Caudate nucleus (tissue), 63 donors: ENCODE measurements at places on chromosomes 4 and X.

GRCh38 chrX:136546371-136546781, 14.4 kb downstream of the VGLL1 start:
- no peak for DNase-seq

GRCh38 chr4:7155590-7156071, 36.7 kb upstream of the SORCS2 start:
- no peak for DNase-seq

GRCh38 chr4:186584912-186585311, 29.5 kb upstream of the MTNR1A start:
- DNase-seq: no peak

- DNase-seq: no peak
Measured at GRCh38 chr4:2551118-2551517, 14.7 kb downstream of the FAM193A start.

DNA sequence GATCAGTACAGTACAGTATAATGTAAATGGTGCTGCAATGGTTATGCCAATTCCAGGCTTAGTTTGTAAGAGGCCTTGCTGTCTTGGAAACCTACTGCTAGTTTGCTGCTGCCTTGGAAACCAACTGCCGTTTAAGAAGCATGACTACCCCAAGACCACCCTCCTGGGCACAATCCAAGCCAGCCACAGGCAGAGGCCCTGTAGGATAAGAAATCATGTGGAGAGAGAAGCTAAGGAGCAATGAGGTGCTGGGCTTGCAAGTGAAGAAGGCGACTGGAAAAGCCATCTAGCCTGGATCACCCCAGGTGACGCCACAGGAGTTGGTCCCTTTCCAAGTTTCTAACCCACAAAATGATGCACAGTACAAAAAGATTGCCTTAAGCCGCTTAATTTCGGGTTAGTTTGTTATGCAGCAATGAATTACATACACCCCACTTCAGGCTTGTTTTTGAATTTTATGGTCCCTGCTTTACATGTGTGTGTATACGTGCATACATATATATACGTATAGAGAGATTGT, 16.9 kb downstream of the ZFP42 start:
- DNase-seq: no peak

DNA sequence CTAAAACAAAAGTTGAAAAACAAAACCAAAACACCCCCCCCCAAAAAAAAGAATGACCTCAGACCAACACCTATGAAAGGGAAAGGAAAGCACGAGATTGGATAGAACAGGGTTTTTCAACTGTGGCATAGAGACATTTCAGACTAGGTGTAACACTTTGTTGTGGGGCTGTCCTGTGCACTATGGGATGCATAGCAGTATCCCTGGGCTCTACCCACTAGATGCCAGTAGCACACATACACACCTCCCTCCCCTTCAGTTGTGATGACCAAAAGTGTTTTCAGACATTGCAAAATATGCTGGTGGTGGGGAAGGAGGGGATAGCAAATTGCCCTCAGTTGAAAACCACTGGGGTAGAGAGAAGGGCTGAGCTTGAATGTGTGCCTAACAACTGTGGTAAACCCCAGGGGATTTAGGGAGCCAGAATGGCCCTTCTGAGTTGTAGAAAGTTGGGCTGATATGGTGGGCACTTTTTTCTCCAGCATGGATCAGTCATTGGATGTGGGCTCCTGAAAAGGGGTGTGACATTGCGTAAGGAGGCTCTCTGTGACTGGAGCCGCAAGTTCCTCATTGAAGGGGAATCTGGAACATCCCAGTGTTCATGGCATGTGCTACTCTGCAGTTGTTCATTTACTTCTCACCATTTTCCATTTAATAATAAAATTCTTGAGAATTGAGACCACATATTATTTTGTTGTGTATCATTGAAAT, 8.8 kb upstream of the GEMIN8 start:
- DNase-seq: no peak

- no peak for DNase-seq
Measured at GRCh38 chr4:169849456-169849855, 91.7 kb upstream of the HPF1 start.

GRCh38 chr4:37324546-37324945, 80.0 kb downstream of the NWD2 start:
- no peak for DNase-seq

- DNase-seq: no peak
Measured at GRCh38 chrX:118675326-118675965, 52.0 kb upstream of the IL13RA1 start.

DNA sequence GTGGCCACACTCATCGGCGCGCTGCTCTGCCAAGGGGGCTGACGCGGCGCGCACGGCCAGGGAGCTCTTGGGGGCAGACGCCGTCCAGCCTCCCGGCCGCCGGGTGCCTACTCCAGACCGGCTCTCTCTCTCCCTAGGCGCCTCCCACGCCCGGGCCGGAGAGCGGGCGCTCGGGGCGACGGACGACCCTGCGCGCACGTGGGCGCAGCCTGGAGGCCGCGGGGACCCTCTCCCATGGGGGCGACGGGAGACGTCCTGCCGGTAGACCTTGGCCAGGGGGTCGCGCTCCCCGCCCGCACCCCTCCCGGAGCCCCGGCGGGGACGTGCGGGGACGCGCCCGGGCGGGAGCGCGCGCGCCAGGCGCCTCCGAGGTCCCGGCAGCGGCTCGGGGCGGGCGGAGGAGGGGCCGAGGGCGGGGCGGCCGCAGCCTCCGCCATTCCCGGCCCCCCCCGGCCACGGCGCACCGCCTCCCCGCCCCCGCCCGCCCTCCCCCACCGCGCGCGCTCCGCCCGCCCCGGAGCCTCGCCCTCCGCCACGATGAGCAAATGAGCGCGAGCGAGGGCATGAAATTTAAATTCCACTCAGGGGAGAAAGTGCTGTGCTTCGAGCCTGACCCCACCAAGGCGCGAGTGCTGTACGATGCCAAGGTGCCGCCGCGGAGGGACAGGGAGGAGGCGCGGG, at the start of gene MSL3:
Gene MSL3, plus strand, starts transcription at position 519 of the 681 bp plus-strand sequence. Its CDS starts 27 bp downstream, at position 546.
- DNase-seq: no peak

GRCh38 chrX:15233416-15234015, 36.4 kb downstream of the ASB9 start:
- DNase-seq: no peak

- DNase-seq: no peak
Measured at GRCh38 chr4:83546786-83547185, 10.9 kb downstream of the GPAT3 start.

DNA sequence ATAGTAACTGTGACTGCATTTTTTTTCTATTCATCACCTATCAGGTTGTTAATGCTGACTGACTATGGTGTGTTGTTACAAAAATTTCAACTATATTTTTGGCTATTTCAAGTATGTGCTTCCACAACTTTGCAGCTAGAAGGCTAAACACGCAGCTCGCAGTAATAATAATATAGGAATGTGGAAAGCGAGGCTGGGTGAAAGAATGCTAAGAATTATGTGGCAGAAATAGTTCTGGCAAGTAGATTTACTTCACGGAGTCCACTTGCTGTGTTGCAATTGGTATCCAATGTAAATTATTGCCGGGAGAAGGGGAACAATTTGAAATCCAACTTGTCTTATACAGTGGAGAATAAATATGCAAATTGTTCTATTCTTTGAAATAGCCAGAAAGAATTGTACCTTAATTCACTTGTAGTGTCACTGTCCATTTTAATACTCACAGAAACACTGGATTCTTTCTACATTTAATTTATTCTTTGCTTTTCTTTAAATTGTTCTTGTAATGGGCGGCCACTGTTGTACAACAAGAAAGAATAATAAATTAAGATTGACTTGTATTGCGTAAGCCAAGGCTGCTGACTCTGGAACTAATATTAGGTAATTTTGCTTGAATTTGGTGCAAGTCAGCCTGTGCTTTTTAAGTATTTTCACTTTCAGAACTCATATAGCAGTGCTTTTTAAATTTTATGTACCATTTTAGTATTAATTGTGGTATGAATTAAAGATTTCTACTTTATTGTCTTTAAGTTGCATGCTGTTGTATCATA, 154.9 kb downstream of the FRMPD4 start:
- DNase-seq: no peak

GRCh38 chr4:119016636-119017035, 119.0 kb upstream of the MYOZ2 start:
- no peak for DNase-seq

GRCh38 chrX:24282381-24283126, 31.3 kb downstream of the SUPT20HL2 start:
- no peak for DNase-seq

GRCh38 chr4:18242919-18243693, 221.6 kb upstream of the LCORL start:
- DNase-seq: no peak

GRCh38 chrX:37779857-37780256, at the start of gene CYBB:
TSS of gene CYBB (plus strand) at chrX:37780059. CDS start at chrX:37780078, 19 bp downstream.
- no peak for DNase-seq

- no peak for DNase-seq
Measured at GRCh38 chr4:112736718-112737135, 99.8 kb downstream of the LARP7 start.

GRCh38 chrX:903116-903515, 272.5 kb downstream of the SHOX start:
- no peak for DNase-seq

DNA sequence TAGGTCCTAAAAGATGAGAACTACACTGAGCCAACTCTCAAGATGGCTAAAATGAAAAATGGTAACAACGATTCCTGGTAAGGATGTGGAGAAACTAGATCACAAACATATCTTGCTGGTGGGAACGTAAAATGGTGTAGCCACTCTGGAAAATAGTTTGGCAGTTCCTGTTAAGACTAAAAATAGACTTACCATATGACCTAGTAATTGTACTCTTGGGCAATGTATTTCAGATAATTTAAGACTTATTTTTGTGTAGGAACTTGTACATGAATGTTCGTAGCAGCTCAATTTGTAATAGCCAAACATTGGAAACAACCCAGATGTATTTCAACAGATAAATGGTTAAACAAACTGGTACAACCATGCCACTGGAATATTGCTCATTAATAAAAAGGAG, 106.2 kb downstream of the HDAC8 start:
- DNase-seq: no peak

GRCh38 chrX:30414144-30414543, 105.0 kb upstream of the NR0B1 start:
- DNase-seq: no peak

GRCh38 chr4:105002278-105002677, 144.4 kb upstream of the TET2 start:
- DNase-seq: no peak

DNA sequence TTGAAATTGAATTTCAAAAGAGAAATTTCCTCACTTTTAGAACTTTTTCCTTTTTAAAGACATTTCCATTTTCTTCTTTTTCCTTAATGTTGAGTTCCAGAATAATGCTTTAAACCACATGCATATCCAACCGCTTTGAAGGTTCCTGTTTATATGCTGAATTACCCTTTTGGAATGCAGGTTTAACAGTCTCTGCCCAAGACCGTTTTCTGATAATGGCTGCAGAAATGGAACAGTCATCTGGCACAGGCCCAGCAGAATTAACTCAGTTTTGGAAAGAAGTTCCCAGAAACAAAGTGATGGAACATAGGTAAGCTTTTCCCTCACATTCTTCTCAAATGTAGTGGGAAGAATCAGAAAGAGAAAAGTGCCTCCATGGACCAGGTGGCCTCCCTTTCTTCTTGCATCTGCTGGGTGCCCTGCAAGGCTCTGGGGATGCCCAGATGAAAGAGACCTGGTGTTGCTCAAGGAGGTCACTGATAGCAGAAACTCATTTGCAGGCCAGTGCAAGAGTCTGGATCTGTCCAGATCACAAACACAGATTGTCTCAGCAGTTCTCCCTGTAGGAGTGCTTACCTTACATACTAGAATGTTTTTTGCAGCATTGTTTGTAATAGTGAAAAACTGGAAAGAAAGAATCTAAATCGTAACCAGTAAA, 42.9 kb downstream of the MOSPD2 start:
- DNase-seq: no peak

DNA sequence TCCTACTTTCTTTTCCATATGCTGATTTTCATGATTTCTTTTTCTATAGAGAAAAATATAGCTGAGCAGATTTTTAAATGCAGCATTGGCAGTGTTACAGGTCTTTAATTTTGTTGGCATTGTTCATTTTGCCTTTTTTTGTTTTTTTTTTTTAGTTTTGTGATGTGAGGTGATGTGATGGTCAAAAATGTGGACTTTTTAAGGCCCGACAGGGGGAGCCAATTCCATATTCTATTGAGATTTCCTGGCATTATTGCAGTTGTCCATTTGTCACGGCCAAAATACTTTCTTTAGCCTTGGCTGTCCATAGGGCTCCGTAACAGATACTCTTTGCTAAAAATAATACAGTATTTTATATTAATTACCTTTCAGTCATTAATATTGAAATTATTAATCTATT, 47.8 kb downstream of the SLIT2 start:
- DNase-seq: no peak

DNA sequence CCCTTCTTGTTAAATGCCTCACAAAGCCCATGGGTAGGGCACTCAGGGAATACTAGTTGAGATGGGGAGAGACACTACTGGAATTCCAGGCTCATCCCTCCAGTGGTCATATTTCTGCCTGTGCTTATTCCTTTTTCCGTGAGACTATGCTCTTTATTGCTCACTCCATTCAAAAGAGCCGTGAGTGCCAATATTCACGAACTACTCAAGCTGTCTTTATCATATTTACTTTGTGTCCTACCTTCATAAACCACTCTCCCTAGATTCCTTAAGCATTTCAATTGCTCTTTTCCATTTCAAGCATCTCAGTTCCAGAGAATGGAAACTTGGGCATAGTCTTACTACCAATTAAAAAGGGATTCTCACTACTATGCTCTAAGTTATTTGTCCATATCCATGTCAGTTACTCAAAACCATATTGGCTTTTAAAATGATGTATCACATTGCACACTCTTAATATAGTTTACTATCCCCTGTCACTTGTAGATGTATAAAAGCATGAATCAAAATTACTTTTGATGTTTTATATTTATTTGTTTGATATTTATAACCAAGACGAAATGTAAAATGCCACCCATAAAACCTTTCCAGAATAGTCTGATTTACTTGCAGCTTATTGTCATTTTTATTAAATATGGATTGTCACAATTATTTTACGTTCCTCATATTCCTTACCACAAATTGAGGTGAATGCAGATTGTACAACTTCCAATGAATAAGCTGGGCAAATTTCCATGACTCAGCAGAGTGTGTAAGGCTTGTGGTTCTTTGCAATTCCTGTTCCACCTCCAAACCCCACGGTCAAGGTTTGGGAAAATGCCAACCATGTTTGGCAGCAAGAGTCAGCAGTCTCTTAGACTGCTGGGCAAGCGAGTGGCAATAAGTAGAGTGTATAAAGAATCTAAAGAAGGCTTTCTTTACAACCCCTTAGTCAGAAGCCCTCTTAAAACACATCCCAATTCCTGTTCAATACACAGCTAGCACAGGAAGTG, 24.4 kb downstream of the ENOX2 start:
- DNase-seq: no peak

DNA sequence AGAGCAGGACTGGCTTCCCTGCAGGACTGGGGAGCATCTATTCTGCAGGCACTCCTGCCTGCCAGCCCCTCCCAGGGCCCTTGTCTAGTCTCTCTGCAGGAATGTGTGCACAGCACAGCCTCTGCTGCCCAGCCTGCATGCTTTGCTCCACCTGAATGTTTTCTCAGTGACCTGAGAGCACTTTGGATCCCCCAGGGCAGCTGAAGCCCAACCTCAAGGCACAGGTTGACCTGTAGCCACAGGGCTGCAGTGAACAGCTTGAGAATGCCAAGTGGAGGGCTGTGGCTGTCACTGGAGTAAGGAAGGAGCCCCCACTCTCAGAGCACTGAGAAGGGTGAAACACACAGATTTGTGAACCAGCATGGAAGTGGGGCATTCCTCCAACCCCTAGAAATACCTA, 760.2 kb downstream of the STIM2 start:
- no peak for DNase-seq

GRCh38 chr4:70709611-70710205, 12.1 kb upstream of the RUFY3 start:
- DNase-seq: no peak
